ENCODE measurements at places on chromosomes 4 and X. TPM values are rescaled to one million over a fixed set of nuclear protein-coding genes. Genes with fewer than 3 reads are reported as not detected.

The GPR101 gene
- not detected for total RNA-seq

The DCAF4L1 gene
- 0.11 TPM for total RNA-seq

The SPINK2 gene
- total RNA-seq = not detected

The STPG2 gene
- total RNA-seq = not detected

The RPA4 gene
- total RNA-seq = 1.00 TPM

The IL2 gene
- total RNA-seq = not detected

The KLHL13 gene
- total RNA-seq = 6.0 TPM

The TIGD4 gene
- 0.50 TPM for total RNA-seq

The TMEM150C gene
- total RNA-seq = 0.44 TPM

The ANKRD50 gene
- total RNA-seq = 29.0 TPM

The RNF128 gene
- total RNA-seq = 1.5 TPM

The STS gene
- 3.2 TPM for total RNA-seq

The BEX2 gene
- total RNA-seq = 2.1 TPM

The TMPRSS11F gene
- total RNA-seq = not detected

The VCX gene
- not detected for total RNA-seq

The XPNPEP2 gene
- 0.25 TPM for total RNA-seq

The PABPC1L2B gene
- total RNA-seq = not detected

The ZGRF1 gene
- total RNA-seq = 26.7 TPM

The C4orf46 gene
- total RNA-seq = 9.4 TPM

All from uterine smooth muscle cell (primary cell).